H54 (cell line): ENCODE measurements at places on chromosomes 5 and 9.

DNA sequence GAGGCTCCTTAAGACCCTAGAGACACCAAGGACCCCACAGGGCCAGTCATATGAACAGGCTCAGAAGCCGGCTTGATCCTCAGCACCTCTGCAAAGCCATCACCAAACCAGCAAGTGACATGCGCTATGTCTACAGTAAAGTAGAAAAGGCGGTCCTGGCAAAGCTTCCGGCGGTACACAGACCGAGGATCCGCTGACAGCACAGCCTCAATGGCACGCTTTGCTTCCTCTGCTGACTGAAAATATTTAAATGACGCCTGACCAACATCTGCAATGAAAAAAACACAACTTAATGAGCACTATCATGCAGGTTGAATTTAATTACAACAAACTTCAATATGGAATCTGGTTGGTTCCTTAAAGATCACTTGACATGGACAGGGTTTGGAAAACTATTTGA, 17.6 kb downstream of the TRMO start:
- DNase-seq, result no peak

DNA sequence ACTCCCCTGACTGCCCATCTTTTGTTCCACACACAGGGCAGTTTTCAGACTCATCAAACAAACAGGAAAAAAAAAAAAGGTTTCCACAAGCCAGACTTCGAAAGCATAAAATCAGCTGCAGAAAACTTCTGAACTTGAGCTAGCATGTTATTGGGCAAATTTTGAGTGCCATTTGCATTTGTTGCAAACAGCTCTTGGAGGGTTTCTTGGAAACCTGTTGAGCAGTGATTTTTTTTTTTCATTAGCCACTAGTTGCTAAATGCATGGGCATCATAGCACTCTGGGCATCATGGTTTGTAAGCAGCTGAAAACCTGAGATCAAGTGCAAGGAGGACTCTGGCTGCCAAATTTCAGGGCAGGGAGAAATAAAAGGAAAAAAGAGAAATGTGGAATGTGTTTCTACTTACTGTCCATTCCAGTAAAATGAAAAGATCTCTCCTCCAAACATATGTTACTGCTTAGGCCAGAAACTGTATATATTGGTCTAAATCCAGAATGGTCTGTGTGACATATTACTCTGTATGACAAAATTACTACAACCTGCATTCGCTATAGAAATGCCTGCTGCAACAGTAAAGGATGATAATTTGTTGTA, 85.2 kb upstream of the SMIM23 start:
- no peak for DNase-seq

GRCh38 chr5:60805463-60805862, 38.6 kb downstream of the ELOVL7 start:
- DNase-seq, result no peak

GRCh38 chr9:106958955-106959657, 96.1 kb downstream of the ZNF462 start:
- DNase-seq, result no peak
